ENCODE measurements at places on chromosomes 12 and 14.
A peak's percentile ranks its signal among the peaks of the same experiment; 100 is the strongest.

- no peak for DNase-seq
Measured at GRCh38 chr14:53875324-53875897, 81.2 kb downstream of the BMP4 start.

DNA sequence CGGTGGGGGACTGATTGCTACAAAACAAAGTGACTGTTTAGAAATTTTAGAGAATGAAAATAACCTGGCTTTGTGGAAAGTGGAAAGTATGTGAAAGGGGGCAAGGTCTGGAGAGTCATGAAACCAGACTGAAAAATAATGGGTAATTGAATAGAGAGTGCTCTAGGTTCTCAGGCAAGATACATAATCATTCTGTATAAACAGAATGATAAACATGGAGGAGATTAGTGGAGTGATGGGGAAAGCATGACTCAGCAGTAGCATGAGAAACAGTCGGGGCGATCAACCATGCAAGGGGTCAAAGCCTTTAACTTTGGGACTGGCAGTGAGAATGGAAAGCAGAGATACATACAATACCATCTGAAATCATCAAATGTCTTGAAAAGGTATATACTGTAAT lies 332.5 kb downstream of the CCER1 start:
- DNase-seq, result peak; percentile 39

- DNase-seq, result no peak
Measured at GRCh38 chr12:101604132-101604531, 9.4 kb downstream of the MYBPC1 start.

GRCh38 chr12:64025174-64025958 lies 180.9 kb downstream of the SRGAP1 start:
- DNase-seq, result no peak

DNA sequence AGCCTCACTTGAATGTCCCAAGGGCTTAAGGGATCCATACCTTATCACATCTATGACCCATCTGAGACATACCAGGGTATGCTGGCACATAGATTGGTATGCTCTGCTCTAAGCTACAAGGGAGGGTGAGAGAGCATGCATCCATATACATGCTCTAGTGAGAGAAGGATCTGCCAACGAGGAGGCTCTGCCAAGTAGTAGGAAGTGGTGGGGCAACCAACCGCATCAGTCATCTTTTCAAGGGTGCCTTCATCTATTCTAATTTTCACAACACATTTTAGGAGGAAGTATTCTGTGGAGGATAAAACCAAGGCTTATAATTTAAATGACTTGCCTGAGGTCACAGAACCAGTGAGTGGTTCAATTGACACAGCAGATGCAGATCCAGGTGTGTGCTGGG lies 6.6 kb upstream of the PPM1A start:
- no peak for DNase-seq

DNA sequence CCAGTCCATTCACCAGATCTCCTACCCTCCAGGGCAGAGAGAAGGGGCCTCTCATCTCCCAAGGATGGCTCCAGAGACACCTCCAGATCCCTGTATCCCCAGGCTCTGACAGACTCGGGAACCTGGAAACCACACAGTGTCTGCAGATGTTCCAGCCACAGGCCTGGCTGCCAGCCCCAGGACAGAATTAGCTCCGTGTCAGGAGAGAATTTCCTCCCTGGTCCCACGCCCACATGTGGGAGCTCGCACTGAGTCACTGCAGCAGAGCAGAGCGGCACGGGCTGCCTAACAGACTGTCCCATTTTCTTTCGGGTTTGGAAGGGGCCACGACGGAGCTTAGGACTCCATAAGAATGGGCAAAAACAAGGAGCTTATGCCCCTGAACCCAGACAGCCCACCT lies 33.6 kb downstream of the CMKLR1 start:
- no peak for DNase-seq

GRCh38 chr14:104342435-104343293 lies 204.3 kb downstream of the KIF26A start:
- no peak for DNase-seq

GRCh38 chr14:104864267-104865080 lies 594 bp upstream of the CEP170B start:
- DNase-seq, result peak; percentile 26

DNA sequence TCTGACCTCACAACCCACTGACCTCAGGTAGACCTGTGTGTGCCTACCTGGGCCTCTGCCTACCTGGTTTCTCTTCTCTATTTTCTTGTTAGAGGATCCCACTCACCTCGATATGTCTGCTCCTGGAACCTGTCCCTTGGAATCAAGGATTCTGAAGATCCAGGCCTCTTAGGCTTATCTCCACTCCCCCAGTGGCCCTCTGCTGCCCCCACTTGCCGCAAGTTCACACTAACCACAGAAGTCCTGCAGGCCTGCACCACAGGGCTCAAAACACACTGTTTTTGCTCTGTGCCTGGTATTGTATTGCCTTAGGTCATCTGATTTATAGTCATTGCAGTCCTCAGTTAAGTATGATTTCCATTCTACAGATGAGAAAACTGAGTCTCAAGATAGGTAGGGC lies 15.3 kb upstream of the NRXN3 start:
- no peak for DNase-seq

GRCh38 chr12:51216642-51217041 lies 1.2 kb downstream of the POU6F1 start:
- DNase-seq, result no peak

- no peak for DNase-seq
Measured at GRCh38 chr12:90770861-90771260, 184.1 kb downstream of the CCER1 start.

GRCh38 chr12:104653730-104654664 lies 197.2 kb downstream of the CHST11 start:
- no peak for DNase-seq

DNA sequence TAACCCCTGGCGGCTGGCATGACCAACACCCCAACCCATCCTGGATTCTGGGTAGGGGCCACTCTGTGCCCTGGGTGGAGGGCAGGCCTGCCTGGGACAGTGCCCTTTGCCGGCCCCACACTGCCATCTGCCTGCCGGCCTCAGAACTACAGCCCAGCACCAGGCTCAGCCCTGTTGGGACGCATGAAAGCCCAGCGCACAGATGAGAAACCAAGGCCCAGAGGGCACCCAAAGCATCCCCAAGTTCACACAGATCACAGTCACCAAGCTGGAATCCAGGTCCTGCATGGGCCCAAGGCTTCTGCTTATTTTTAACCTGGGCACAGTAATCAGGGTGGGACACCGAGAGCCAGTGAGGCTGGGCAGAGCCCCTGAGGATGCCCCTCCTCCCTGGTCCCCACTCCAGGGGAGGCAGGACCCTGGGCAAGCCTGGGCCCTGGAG lies 26.2 kb downstream of the RFLNA start:
- peak; percentile 31 for DNase-seq

DNA sequence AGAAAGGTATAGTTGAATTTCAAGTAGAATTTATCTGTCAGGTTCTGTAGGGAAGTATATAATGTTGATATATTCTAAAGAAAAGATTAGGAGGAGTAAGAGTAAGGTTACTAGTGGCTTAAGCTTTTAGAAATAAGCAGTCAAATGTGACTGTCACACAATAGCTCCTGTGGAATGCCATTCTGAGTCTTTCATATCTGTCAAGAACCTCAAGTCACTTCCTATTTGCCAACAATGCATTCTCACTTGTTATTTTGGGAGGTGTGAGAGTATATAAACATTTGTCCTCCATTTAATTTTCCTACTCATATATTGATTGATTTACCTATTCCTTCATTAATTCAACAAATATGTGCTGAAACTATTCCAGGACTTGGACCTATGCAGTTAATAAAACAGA lies 11.7 kb downstream of the CLEC9A start:
- DNase-seq, result no peak

DNA sequence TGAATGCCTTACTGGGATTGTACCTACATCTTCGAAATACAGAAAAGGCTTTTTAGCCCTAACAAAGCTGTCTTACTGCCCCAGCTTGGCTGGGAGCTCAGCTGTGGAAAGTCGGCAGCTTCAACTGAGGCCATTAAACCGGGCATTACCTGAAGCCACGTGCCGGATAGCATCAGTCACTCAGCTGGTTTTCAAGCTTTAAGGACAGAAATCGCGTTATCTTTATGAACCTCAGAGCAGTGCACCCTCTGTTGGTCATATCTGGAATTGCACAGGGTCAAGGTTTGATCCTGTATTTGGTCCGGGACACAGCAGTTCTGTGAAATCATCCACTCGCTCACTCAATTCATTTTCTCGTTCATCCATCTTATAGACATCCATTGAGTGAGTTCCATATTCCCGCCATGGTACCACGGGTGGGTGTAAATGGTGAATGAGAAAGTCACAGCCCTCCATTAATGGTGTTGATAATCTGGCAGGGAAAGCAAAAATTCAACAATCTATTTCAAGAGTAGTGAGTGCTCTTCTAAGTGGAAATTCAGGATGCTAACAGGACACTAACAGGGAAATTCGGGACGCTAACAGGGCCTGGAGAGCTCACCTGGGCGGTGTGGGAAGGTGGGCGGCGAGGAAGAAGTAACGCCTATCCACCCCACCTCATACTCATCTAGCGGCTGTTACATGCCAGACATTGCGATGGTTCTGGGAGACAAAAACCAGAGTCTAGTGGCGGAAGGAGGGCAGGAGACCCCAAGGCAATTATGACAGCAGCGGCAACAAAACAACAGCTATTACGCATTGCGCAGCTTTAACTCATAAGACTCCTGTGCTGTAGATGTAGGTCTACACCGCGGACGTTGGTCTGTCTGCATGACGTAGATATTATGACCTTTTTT lies 60.6 kb upstream of the TCL1A start:
- DNase-seq, result no peak

DNA sequence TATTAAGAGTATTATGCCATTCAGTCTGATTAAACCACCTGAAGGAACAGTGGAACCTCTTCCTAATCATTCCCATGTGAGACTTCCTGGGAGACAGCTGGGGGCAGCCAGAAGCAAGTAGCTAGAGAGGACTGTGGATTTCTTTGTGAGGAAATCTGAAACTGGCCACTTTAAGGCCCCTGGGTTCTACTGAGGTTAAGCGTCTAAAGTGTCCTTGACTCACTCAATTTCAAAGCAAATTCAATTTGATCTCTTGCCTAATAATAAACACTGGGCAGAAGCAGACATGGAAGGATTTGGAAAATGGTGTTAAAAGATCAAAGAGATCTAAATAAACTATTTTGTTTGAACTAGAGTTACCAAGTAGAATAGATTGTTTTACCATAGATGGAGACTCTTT lies 909.9 kb downstream of the NRXN3 start:
- DNase-seq, result no peak

- DNase-seq, result no peak
Measured at GRCh38 chr14:65206078-65206447, 103.7 kb upstream of the MAX start.

DNA sequence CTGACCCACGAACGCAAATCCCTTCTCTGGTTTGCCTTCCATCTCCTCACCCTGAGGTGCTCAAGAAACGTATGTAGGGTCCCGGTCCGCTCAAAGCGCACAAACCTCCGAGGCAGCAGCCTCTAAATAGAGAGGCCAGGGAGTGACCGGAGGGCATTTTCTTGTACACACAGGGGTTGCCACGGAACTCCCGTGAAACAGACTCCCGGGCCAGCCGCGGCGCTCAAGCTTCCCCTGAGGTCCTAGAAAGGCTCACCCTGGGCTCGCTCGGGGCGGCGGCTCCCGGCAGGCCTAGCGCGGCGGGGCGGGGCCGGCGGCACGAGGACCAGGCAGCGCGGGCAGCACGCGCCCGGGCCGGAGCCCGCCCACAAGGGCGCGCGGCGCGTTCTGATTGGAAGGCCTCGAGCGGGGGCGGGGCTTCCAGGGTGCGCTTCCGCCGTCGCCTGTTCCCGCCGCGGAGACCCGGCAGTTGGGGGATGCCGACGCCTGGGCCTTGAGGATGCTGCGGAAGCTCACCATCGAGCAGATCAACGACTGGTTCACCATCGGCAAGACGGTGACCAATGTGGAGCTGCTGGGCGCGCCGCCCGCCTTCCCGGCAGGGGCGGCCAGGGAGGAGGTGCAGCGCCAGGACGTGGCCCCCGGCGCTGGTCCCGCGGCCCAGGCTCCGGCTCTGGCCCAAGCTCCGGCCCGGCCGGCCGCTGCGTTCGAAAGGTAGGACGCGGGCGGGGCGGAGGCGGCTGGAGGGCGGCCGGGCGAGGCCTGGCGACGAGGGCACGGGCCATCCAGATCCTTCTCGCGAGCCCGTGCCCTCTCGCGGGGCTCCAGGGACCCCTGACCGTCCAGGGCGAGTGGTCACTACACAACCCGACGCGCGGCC lies at the start of gene TDRD9:
Gene TDRD9 (plus strand): TSS at position 446 of the 880 bp plus-strand sequence. CDS start 54 bp downstream, at position 500.
- DNase-seq, result no peak

- DNase-seq, result no peak
Measured at GRCh38 chr12:26156201-26156871, 31.5 kb upstream of the BHLHE41 start.

- no peak for DNase-seq
Measured at GRCh38 chr12:121767525-121768016, 25.9 kb downstream of the RHOF start.

- DNase-seq, result no peak
Measured at GRCh38 chr12:12088761-12089160, 18.0 kb downstream of the BCL2L14 start.

GRCh38 chr12:108318472-108319275 lies 20.4 kb downstream of the CMKLR1 start:
- DNase-seq, result no peak

GRCh38 chr14:53890611-53891101 lies 66.0 kb downstream of the BMP4 start:
- DNase-seq, result peak; percentile 20

DNA sequence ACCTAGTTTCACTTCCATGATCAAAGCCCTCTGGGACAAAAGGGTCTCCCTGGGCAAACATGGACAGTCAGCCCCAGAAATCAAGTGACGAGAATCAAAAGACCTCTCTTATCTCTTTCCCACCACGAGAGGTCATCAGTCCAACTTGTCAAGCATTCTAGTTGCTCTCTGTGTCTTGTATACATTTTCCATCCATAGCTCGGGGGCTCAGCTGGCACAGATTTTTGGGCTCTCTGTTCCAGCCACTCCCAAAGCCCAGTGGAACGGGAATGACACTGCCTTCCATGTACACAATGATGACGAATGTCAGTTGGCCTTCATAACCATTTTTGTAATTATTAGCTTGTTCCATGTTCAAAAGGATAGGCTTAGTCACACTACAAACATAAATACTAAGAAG lies 29.7 kb downstream of the NOS1 start:
- DNase-seq, result no peak

DNA sequence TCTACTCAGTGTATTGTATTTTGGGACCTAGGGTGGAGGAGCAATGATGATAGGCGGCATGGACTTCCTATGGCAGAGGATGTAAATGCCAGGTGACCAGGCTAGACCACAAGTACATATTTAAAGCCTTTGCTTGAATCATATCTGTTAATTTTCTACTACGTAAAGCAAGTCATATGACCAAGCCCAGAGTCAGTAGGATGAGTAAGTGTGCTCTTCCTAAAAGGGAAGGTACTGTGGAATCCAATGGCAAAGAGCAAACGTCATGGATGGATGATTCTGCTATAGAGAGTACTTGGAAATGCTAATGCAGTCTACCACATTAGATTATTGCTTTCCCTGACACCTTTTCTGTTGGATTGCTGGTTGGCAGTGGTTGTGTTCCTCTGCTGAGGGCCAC lies 16.8 kb downstream of the GPATCH2L start:
- peak; percentile 84 for DNase-seq

DNA sequence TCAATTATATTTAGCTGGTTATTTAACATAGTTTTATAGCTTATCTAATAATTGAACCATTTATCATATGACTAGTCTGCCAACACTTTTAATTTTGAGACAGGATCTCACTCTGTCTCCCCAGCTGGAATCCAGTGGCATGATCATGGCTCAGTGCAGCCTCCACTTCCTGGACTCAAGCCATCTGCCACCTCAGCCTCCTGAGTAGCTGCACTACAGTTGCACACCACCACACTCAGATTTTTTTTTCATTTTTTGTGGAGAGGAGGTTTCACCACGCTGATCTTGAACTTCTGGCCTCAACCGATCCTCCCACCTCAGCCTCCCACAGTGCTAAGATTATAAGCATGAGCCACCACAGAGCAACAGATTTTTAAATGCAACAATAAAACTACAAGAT lies 151.4 kb upstream of the MDGA2 start:
- DNase-seq, result no peak
